ENCODE measurements at places on chromosomes 2 and 18.

DNA sequence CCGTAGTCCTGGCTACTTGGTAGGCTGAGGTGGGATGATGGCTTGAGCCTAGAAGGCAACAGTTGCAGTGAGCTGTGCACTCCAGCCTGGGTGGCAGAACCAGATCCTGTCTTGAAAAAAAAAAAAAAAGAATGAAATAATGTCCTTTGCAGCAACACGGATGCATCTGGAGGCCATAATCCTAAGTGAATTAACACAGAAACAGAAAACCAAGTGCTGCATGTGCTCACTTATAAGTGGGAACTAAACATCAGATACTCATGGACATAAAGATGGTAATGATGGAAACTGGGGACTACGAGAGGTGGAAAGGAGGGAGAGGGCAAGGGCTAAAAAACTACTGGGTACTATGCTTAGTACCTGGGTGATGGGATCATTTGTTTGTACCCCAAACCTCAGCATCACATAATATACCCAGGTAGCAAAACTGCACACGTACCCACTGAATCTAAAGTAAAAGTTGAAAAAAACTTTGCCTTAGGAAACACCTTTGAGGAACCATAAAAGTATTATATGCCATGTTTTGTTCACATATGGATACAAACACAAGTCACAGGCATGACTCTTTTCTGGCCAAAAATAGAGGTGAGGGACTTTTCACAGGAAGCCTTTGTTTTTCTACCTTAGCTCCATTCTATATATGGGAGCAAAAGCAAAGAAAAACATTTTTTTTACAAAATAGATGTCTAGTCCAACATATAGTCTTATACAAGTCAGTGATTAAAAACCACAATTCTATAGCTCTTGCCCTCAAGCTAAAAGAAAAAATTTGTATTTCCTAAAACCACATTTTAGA, 36.6 kb downstream of the GPR155 start:
- no peak for DNase-seq

- DNase-seq, result no peak
Measured at GRCh38 chr18:12258719-12259705, 4.9 kb downstream of the CIDEA start.

- no peak for DNase-seq
Measured at GRCh38 chr2:181074457-181074856, 94.1 kb downstream of the UBE2E3 start.

GRCh38 chr2:147904051-147904450, 59.2 kb downstream of the ACVR2A start:
- DNase-seq, result no peak

DNA sequence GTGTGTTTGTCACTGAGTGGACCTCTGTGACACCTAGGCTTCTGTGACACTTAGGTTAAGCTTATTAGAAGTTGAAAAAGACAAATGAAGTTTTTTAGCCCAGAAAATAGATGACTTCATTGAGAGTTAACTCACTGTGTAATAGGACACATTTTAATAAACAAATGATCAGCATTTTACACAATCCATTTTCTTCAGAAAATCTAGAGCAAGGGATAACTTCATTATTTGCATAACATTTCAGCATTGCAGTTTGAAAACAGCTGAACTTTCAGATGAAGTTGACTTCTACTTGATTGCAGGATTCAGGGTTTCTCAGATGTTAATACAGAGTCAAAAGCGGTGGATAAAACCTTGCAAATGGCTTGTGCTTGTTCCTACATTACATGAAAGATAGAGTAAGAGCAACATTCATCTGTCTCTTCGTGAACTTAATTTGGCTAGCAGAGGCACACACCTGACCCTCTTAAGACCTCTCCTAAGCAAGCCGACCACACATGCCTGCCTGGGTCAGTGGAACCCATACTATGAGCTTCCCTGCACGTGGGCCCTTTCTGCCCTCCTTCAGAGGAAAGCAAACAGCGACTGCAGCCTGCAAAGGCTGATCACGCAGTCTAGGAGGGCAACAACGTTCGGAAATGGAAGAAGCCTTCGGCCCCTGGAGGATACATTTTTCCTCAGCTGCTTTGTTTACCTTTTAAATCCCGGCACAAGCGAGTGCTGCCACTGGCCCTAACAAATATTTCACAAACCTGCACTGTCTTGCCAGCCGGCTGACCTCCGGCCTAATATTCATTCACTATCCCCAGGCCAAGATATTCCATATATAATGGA, 16.6 kb downstream of the ITGB1BP1 start:
- DNase-seq, result no peak

DNA sequence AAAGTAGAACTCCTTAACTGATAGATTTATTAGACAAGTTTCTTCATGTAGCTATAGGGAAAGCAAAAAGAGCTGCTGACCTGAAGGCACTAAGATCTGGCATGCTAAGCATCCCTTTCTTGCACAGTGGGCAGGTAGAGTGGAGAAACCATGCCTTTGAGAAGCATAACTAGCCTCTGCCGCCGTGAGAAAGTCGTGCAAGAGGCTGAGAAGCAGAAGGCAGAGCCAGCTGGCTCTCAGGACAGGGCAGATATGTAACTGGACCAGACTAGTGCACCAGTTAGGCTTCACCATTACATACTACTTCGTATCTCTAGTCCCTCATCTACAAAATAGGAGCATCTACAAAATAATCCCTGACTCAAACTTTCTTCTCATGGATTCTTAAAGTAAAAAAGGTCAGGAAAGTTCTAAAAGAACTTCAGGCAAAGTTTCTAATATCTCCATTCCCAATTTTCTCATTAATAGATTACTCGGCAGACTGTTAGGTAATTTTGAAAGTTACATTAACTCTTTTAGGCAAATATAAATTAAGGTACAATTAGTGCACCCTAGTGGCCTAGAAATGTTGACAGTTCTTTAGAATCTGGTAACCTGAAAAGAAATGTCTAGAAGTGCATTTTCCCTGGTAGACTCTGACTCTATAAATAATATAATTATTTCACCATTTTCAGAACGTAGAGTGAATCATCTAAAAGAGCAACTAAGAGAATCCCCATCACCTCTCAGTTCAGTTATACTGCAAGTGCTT, 10.3 kb downstream of the ERBB4 start:
- DNase-seq, result no peak
